ENCODE measurements at places on chromosomes 12 and 14.

- DNase-seq = peak; percentile 45
These were observed 338.3 kb downstream of the EMP1 start for GRCh38 chr12:13534645-13535398.

- peak; percentile 66 for DNase-seq
These were observed 65.2 kb downstream of the PAPOLA start for GRCh38 chr14:96567289-96567899.

DNA sequence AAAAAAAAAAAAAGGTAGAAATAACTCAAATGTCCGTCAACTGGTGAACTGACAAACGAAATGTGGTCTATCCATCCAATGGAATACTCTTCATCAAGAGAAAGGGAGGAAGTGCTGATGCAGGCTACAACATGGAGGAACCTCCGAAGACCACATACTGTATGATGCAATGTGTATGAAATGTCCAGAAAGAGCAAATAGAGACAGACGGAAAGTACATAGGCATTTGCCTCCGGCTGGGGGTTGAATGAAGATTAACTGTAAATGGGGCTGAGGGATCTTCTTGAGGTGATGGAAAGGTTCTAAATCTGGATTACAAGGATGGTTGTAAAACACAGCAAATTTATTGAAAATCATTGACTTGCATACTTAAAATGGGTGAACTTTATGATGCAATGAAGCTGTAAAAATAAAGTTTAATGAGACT, 35.4 kb downstream of the DLK1 start:
- peak; percentile 71 for DNase-seq

DNA sequence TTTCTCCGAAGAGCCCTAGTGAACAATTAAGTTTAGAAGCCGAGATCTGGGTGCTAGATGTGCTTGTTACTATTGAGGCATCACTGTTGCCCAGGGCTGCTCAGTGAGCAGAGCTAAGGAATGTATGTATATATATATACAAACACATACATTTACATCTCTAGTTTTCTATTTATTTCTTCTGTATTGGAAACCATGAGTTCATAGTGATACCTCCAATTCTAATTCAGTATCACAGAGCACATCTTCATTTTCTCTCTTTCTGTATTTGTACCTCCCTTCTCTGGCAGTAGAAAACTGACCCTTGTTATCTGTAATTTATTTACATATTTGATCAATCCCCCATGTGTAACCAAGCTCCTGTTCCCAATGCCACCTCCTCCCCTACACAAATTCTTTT, 40.7 kb upstream of the FUT8 start:
- DNase-seq = no peak

DNA sequence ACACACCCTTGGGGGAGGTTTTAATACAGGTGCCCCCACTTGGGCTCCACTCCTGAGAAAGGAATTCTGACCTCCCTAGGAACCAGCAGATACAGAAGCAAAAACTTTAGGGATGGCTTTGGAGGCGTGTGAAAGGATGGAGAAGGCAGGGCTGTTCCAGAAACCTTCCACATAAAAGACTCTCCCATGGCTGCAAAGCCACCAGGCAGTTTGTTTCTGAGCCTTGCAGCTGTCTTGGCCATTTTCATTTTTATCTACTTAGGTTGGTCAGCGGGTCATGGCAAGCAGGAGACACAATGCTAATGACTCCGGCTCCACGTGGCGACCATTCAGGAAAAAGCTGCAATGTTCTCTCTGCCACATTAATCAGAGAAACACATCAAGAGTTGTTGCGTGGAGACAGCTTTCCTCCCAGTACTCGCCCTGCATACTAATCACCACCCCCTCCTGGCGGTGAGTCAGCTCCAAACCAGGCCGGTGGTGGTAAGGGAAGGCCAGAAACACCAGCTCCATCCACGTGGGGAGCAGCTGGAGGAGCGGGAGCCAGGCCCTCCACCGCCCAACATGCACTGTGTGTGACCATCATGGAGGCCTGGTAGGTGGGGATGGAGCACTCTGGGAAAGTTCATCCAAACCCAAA, 30.9 kb upstream of the IRF2BPL start:
- DNase-seq = peak; percentile 91

DNA sequence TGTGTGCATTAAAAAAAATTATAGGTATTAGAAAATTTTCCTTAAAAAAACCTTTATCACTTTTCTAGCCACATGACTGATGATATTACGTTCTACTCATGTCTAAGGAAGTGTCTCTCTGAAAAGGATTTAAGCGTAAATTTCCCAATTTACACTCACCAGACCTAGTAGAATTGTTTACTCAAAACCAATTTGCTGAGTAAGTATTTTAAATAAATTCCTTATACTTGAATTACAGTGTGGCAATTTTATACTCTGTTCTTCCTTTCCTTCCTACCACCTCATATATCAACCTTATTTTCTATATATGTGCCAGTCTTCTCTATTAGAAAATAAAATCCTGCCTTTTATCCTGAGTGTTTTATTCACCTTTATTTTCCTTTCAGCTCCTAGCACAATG, 1035.1 kb downstream of the TRHDE start:
- DNase-seq = no peak

DNA sequence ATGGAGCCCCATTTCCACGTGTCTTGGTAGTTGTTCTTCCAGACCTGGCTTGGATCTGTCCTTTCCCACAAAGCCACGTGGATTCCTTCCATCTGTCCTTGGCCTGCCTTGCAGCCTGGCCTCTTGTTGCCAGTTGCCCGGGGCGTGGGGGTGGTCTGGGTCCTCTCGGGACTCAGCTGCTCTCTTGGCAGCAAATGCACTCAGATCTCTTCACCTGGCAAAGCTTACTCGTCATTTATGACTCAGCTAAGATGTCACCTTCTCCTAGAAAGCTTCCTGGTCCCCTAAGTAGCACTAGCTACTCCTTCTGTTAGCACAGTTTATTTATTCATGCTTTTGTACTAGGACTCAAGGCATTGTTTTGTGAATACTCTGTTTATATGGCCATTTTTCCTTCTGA, 13.6 kb downstream of the PLEKHG3 start:
- no peak for DNase-seq

DNA sequence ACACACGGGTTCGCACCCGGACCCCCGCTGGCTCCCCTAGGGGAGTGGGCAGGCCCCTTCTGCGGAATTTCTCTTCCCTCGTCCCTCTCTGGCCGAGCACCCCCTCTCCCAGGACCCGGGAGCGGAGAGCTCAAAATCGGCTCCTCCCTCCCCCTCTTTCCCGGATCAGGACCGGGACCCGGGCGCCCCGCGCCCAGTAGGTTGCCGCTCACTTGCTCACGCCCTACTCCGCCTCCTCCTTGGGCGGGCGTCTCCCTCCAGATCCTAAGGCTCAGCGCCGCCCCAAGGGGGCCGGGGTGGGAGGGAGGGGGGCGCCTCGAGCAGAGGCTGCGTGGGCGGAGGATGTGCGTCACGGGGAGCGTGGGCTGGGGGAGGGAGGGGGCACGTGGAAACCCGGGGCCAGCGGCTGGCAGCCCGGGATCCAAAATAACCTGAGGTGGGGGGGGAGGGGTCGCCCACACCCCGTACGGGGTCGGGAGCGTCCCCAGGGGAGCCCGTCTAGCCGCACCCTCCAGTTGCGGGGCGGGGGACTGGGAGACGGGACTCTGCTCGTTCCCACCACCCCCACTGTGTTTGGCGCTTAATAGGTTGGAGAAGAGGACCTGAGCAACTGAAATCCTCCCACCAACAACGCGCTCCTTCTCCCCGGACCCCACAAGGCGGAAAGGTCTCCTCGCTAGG, 1.8 kb upstream of the NAB2 start:
- DNase-seq = peak; percentile 93

GRCh38 chr12:118127867-118128266, 8.1 kb upstream of the PEBP1 start:
- DNase-seq = no peak

DNA sequence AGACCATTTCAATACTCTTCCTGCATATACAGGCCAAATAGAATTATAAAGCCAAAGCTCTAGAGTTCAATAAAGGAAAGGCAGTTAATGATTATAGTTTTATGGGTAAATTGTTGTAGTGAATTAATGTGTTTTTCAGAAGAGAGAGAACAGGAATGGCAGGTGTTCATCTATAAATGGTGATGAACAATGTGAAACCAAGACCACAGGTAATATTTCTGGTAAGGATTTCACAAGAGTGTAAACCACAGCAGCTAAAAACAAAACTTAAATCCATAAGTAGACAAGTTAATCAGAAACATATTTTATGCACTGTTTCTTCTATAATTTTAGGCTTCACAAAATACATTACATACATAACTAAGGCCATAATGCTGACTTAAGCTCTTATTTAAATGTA, 204.4 kb downstream of the SYT1 start:
- DNase-seq = no peak

- DNase-seq = peak; percentile 47
These were observed 390 bp downstream of the JKAMP start for GRCh38 chr14:59484639-59485175.
